ENCODE measurements at places on chromosomes 7 and 10.

- H3K36me3 ChIP-seq: no peaks in the 10 kb centered on the region
- H3K4me1 ChIP-seq: no peaks in the 10 kb centered on the region
- H3K27ac ChIP-seq: no peak overlapping the region
- DNase-seq: no peak
- no peak overlapping the region for H3K4me3 ChIP-seq
Observed at GRCh38 chr7:39446546-39446945, 119.7 kb upstream of the YAE1 start.

DNA sequence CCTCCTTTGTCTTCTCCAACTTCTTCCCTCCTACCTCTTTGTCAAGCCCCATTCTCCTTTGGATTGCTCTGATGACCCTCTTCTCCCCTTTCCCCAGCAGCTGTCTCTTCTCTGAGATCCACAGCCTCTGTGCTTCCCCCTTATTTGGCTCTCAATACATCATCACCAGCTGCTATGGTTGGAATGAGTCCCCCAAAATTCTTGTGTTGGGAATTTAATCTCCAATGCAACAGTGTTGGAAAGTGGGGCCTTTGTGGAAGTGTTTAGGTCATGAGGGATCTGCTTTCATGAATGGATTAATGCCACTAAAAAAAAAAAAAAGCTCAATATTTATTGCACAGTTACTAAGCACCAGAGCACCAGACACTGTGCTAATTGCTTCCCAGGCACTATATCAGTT is 39.2 kb upstream of the FRMD4A start:
- H3K27me3 ChIP-seq: no peaks in the 10 kb centered on the region
- no peak overlapping the region for H3K27ac ChIP-seq
- no peak for DNase-seq
- peaks cover 30% of the 10 kb centered on the region for H3K4me1 ChIP-seq
- no peak overlapping the region for H3K4me3 ChIP-seq

GRCh38 chr7:121049028-121049791 is 60.7 kb downstream of the CPED1 start:
- H3K27me3 ChIP-seq: no peaks in the 10 kb centered on the region
- H3K4me3 ChIP-seq: no peak overlapping the region
- H3K4me1 ChIP-seq: no peaks in the 10 kb centered on the region
- H3K27ac ChIP-seq: no peak overlapping the region

DNA sequence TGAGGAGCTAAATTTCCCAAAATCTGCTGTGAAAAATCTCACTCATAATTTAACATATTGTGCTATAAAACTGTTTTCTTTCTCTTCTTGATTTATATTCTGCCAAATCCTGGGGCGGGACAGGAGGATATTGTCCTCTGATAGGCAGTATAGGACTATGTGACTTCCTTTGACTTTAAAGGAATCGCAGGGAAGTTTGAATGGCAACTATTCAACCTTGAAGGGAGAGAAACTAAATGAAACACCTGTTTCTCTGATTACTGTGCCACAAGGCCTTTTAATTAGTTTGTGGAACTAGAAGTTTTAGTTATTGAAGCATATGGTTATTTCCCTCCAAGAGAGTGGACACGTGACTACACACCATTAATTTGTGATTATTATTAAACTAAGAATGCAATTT is 607.4 kb downstream of the GATA3 start:
- no peaks in the 10 kb centered on the region for H3K36me3 ChIP-seq
- no peak overlapping the region for H3K4me3 ChIP-seq
- no peak overlapping the region for H3K27ac ChIP-seq

- no peak for DNase-seq
- H3K27ac ChIP-seq: no peak overlapping the region
- no peak overlapping the region for H3K4me3 ChIP-seq
- no peaks in the 10 kb centered on the region for H3K4me1 ChIP-seq
Observed at GRCh38 chr10:6490614-6491013, 89.5 kb downstream of the PRKCQ start.

DNA sequence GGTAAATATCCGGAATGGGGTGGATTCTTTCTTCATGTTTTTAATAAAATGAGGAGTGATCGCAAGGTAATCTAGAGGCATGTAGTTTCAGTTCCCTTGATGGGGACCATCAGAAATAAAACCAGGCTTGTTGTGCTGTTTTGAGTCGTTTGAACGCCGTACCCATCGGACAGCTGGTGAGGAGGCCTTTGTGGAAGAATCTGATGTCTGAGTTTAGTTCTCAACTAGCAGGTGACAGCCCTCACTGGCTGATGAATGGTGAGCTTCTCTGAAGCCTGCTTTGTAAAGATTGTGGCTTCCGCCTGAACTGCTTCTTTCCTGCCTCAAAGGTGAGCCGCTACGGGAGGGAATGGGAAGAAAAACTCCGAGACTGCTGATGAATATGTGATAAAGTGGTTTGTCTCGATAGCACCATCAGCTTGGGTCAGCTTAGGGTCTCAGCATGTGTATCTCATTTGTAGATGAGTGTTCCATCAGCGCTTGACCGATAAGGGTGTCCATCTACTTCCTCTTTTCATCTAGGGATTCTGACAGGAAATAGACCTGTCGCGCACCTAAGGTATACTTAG is 977 bp downstream of the TMEM248 start:
- H3K4me1 ChIP-seq: peaks cover 28% of the 10 kb centered on the region
- no peak overlapping the region for H3K4me3 ChIP-seq
- no peaks in the 10 kb centered on the region for H3K27me3 ChIP-seq
- H3K27ac ChIP-seq: peak overlapping the region; percentile 69
- no peaks in the 10 kb centered on the region for H3K36me3 ChIP-seq
- DNase-seq: peak; percentile 6

- H3K27ac ChIP-seq: no peak overlapping the region
- no peak overlapping the region for H3K4me3 ChIP-seq
- DNase-seq: no peak
- H3K4me1 ChIP-seq: no peaks in the 10 kb centered on the region
- no peaks in the 10 kb centered on the region for H3K36me3 ChIP-seq
- no peaks in the 10 kb centered on the region for H3K27me3 ChIP-seq
Observed at GRCh38 chr10:120702032-120702431, 149.1 kb upstream of the WDR11 start.

DNA sequence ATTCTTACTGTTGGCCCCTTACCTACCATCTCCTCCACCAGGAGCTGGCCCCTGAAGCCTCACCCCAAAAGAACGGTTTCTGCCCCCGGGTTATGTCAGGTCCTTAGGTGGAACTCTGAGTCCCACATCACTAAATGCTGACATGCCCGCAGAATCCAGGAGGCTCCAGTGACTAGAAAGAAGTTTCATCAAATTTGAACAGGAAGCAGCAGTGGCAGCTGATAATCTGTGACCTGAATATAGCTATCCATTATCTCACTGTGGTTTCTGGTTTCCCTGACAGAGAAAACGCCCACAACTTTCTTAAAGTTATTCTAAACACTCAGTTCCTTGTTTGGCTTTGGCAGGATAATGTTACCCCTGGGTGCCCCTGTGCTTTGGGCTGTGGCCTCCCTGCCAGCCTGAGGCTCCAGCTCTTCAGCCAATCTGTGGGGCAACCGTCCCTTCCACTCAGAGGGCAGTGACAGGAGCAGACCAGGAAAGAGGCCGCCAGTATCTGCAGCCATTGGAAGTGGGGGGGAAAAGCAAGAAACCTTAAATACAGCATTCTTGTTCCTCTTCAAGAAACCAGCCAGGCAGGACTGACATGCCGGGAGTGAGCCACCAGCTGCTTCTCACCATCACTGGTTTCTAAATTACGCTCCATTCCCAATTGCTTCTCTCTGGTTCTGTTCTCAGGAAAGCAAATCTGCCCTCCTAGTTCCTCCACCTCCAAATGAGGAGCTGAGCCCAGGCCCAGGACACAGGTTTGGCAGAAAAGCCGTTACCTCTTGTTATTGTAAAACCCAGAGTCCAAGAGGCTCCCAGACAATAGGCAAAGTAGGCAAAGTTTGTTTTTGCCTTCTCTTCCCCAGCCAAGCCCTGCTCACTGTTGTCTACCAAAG is 41.2 kb upstream of the VCL start:
- no peak overlapping the region for H3K4me3 ChIP-seq
- H3K27ac ChIP-seq: no peak overlapping the region
- no peaks in the 10 kb centered on the region for H3K4me1 ChIP-seq
- H3K27me3 ChIP-seq: no peaks in the 10 kb centered on the region
- no peak for DNase-seq

DNA sequence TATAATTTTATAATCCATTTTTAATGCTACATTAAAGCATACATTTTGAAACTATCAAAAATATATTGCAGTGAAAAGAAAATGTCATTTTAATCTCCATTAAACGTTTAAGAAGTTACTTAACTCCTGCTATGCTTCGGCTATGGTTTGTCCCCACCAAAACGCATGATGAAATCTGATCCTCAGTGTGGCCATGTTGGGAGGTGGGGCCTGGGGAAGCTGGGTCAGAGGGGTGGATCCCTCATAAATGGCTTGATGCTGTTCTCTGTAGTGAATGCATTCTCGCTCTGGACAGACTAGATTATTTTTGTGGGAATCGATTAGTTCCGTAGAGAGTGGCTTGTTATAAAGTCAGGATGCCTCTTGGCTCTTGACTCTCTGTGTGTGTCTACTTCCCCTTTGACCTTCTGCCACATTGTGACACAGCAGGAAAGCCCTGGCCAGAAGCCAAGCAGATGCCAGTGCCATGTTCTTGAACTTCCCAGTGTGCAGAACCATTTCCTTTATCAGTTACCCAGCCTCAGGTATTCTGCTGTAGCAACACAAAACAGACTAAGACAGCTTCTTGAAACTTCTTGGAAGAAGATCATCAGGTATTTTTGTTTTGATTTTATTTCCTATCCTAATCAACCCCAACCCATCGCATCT is 77.8 kb downstream of the TCERG1L start:
- no peaks in the 10 kb centered on the region for H3K36me3 ChIP-seq
- no peak overlapping the region for H3K4me3 ChIP-seq
- no peaks in the 10 kb centered on the region for H3K4me1 ChIP-seq
- DNase-seq: no peak
- no peaks in the 10 kb centered on the region for H3K27me3 ChIP-seq

- H3K27me3 ChIP-seq: no peaks in the 10 kb centered on the region
- H3K4me1 ChIP-seq: no peaks in the 10 kb centered on the region
Observed at GRCh38 chr7:111760043-111760442, 197.8 kb upstream of the IMMP2L start.

- H3K27me3 ChIP-seq: no peaks in the 10 kb centered on the region
- H3K4me1 ChIP-seq: peaks cover 8% of the 10 kb centered on the region
- H3K27ac ChIP-seq: no peak overlapping the region
- no peaks in the 10 kb centered on the region for H3K36me3 ChIP-seq
Observed at GRCh38 chr7:14835384-14835783, 67.2 kb downstream of the DGKB start.

GRCh38 chr7:19353180-19353579 is 208.0 kb upstream of the FERD3L start:
- H3K36me3 ChIP-seq: no peaks in the 10 kb centered on the region
- H3K4me1 ChIP-seq: no peaks in the 10 kb centered on the region
- H3K27me3 ChIP-seq: no peaks in the 10 kb centered on the region

- no peak overlapping the region for H3K27ac ChIP-seq
- H3K4me3 ChIP-seq: no peak overlapping the region
Observed at GRCh38 chr10:4034907-4035598, 250.0 kb upstream of the KLF6 start.

- no peaks in the 10 kb centered on the region for H3K27me3 ChIP-seq
- DNase-seq: peak; percentile 16
- no peaks in the 10 kb centered on the region for H3K36me3 ChIP-seq
- no peak overlapping the region for H3K4me3 ChIP-seq
- peaks cover 6% of the 10 kb centered on the region for H3K4me1 ChIP-seq
Observed at GRCh38 chr7:116786791-116787443, 75.5 kb upstream of the CAPZA2 start.

DNA sequence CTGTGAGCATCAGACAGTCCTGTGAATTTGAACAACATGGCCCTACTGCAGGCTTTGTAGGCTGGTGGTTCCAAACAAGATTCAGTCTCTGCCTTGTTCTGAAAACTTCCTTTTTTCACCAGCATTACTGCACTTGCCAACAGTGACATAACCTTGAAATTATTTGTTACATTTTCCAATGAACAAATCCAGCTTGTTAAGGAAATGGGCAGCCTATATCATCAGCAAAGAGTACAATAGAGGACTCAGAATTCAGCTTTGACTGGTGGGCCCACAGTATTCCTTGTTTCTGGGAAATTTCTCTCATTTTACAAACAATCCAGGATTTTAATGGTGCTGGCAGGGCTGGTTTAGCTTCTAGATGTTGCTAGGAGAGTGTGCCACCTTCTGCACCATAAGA is 703.7 kb upstream of the FZD8 start:
- no peaks in the 10 kb centered on the region for H3K27me3 ChIP-seq
- H3K36me3 ChIP-seq: no peaks in the 10 kb centered on the region
- H3K27ac ChIP-seq: no peak overlapping the region
- H3K4me1 ChIP-seq: no peaks in the 10 kb centered on the region
- no peak for DNase-seq

DNA sequence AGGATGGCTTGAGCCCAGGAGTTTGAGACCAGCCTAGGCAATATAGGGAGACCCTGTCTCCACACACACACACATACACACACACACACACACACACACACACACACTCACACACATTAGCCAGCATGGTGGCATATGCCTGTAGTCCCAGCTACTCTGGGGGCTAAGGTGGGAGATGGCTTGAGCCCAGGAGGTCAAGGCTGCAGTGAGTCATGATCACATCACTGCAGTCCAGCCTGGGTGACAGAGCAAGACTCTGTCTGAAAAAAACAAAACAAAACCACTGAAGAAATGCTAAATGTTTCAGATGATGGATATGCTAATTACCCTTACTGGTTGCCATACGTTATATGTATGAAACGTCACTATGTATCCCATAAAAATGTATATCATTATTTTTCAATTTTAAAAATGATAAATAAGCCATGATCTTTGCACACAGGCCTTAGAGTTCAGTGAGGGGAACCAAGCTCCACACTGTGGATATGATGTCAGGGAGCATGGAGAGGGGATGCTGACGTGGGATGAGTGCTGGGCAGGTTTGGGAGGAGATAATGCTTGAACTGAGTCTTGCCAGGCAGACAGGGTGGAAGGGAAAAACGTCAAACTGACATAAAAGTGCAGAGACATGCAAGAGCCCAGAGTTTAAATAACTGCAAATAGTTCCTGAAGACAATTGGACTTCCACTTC is 45.9 kb upstream of the ARHGAP12 start:
- peaks cover 5% of the 10 kb centered on the region for H3K4me1 ChIP-seq
- H3K36me3 ChIP-seq: no peaks in the 10 kb centered on the region
- H3K27ac ChIP-seq: no peak overlapping the region
- no peaks in the 10 kb centered on the region for H3K27me3 ChIP-seq
- H3K4me3 ChIP-seq: no peak overlapping the region
- DNase-seq: no peak

- H3K27ac ChIP-seq: no peak overlapping the region
- peaks cover 16% of the 10 kb centered on the region for H3K4me1 ChIP-seq
- no peaks in the 10 kb centered on the region for H3K27me3 ChIP-seq
- DNase-seq: no peak
Observed at GRCh38 chr7:151894111-151895007, 17.4 kb upstream of the PRKAG2 start.

- no peak for DNase-seq
- no peak overlapping the region for H3K27ac ChIP-seq
- H3K4me3 ChIP-seq: no peak overlapping the region
- no peaks in the 10 kb centered on the region for H3K27me3 ChIP-seq
Observed at GRCh38 chr7:31372231-31372959, 31.9 kb upstream of the NEUROD6 start.

DNA sequence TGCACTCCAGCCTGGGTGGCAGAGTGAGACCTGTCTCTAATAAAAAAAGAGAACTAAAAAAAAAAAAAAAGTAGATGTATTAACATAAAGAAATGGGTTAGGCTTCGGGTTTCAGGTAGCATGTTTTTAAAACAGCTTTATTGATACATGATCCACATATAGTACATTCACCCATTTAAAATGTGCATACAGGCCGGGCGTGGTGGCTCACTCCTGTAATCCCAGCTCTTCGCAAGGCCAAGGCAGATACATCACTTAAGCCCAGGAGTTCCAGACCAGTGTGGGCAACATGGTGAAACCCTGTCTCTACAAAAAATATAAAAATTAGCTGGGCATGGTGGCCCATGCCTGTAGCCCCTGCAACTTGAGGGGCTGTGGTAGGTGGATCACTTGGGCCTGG is 39.5 kb downstream of the SNX10 start:
- no peak overlapping the region for H3K27ac ChIP-seq
- H3K4me1 ChIP-seq: no peaks in the 10 kb centered on the region
- no peak overlapping the region for H3K4me3 ChIP-seq
- no peaks in the 10 kb centered on the region for H3K36me3 ChIP-seq
